ENCODE measurements at places on chromosomes 1 and 21.

DNA sequence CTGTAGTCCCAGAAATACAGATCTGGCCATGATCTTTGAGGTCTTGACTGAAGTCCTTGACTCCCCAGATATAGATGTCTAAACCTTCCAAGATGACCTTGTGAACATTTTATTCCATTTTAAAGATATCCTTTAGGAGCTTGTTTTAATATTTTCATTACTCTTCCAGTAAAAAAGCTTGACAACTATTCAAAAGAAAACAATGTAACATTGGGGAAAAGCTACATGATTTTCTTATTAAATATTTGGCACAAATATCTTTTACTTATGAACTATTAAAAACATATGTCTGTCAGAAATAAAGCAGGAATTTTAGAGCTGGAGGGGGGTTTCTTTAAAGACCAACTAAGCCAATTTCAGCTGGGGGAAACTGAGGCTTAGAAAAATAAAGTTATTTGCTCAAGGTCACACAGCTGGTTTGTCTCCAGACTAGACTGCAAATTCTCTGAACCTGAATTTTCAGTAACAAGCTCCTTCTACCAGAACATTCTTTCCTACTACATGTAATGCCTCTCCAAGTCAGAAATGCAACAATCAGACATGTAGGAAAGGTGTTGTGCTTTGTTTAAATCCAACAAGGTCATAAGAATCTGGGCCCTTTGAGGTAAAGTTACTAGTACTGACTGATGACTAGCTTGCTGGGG is 67.0 kb upstream of the PTCH2 start:
- no peak for DNase-seq

DNA sequence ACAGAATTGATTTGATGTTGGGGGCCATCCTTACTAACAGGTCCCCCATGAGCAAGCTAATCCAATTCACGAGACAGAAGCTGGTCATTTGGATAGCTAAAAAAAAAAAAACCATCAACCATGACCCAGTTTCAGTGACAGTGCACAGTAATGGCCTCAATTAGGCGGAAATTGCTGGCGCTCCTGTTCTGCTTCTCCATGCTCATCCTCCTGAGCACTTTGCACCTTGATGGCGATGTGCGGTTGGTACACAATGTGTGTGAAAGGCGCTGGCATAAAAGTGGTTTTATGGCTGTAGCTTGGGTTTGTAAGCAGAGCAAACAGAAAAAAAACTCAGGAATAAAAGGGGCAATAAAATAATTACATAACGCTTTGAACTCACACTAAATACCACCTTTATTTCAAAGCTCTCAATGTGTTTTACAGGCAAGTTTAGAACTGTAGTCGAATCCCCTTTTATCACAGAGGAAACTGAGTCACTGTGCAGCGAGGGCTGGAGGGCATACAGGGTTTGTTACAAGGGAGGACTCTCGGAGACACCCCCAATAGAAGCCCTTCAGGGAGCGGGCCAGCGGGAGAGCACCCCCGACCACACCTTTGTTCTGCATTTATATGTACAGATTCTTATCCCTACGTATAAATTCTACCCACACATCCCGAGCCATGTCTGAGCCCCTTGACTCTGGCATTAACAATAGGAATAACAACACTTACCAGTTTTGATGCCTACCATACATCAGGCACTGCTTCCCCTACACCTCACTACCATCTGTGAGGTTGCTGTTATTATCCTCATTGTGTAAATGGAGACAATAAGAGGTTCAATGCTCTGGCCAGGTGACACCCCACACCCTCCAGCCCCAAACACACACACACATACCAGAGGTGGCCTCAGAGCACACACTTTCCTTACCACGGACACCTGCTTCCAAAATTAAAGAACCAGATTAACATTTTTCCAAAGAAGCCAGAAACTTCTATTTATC is 213.5 kb upstream of the IRF2BP2 start:
- no peak for DNase-seq

GRCh38 chr1:220213382-220213983 is 58.8 kb downstream of the RAB3GAP2 start:
- DNase-seq, result no peak

DNA sequence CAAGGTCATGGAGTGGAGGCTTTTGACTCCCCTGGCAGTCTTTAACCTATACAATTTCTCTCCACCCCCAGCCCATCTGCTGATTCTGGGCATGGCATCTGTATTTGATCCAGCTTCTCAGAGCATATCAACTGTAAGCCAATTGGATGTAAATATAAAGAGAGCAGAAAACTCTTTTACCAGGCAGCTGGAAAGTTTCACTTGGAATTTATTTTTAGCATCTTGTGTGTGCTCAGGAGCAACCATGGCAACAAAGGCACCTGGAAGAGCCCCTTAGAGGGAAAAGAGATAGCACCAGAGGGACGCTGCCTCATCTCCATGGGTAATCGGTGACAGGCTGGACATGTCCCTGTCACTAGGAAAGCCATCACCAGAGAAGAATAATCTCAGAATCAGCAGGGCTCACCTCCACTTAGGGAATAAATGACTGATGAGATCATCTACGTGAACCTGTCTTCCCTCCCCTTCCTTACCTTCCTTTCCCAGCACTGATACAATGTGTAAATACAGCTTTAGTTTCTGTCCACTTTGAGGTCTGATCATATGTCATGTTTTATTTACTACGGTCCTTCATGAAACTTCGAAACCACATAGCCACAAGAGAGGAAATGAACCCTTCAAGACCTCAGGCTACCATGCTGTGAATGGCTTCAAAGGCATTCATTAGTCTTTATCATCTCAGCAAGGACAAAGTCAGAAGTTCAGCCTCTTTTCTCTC is 25.3 kb upstream of the SIPA1L2 start:
- no peak for DNase-seq
